ENCODE measurements at places on chromosomes 7 and 10.

GRCh38 chr10:118754229-118754555, 578 bp downstream of the CACUL1 start:
- DNase-seq = peak; percentile 45

DNA sequence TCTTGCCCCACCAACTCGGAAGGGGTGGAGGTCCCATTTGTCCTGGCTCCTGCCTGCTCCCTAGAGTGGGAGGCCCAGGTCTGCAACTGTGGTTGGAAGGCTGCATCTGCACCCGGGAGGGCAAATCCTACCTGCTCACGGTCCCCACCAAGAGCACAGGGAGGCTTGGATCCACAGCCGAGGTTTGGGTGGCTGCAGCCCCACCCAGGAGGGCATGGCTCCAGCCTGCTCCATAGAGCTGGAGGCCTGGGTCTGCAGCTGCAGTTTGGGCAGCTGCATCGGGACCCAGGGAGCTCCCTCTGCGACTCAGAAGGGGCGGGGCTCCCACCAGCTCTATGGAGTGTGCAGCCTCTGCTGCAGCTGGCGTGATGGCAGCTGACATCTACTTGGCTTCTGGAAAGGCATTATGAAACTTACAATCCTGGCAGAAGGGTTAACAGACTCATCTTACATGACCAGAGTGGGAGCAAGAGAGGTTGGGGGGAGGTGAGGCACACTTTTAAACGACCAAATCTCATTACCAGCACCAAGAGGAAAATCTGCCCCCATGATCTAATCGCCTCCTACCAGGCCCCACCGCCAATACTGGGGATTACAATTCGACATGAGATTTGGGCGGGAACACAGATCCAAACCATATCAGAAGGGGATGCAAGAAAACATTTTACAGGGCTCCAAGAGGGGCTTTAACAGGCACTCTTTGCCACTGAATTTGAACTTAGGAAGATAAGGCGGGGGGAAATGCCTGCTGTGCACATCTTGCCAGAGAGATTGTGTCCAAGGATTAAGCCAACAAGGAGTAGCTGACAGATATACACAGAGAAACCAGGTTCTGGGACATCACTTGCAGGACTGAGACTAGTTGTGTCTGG, 8.2 kb upstream of the BLVRA start:
- DNase-seq = no peak

GRCh38 chr10:17066000-17066399, 63.6 kb downstream of the CUBN start:
- DNase-seq = no peak

DNA sequence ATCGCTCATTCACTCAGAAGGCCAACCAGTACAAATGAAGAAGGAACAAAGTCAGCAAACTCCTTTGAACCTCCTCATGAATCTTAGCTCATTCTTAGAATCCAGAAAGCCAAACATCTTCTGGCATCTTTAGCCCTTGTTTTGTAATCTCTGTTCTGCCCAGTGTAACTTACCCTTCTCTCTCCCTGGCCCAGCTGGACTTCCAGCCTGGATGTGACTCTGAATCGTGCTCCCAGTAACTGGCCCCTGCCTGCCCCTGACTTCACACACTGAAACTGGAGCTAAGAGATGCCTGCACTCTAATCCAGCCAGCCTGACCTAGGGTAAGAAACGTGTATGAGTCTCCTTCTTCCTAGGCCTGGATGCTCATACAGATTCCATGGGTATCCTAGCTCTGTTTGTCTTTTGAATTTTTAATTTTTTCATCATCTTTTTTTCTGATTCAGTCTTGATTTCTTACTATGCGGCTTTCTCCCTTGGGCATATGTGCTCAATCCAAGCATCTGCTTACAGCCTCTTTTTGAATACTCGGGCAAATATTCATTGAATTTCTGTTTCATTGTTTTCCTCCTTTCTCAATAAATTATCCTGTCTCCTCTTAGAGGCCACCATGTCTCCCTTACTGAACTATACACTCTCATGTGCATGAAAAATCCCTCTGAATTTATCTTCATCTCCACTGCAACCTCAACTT, 845.6 kb upstream of the AUTS2 start:
- DNase-seq = no peak

DNA sequence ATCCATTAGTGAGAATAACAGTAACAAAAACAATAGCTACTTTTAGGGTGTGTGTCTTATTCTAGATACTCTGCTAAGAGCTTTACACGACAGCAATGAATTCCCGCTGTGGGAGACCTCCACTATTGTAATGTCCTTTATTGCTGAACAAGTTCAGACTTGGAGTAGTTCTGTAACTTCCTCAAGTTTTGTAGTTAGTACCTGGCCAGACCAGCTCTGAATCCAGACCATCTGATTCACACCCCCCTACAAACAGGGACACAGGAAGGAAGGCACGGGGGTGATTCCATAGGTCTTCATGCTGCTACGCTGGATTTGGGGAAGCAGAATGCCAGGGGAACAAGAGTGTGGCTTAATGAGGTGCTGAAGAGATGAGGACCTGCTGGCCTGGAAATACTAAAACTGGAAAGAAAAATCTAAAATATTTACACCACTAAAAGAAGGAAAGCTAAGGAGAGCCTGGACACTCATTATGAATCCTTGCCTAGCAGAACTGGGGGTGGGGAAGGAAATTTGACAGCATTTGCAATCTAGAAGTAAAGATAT, 194.6 kb upstream of the TMEM72 start:
- DNase-seq = no peak

- no peak for DNase-seq
Measured at GRCh38 chr7:53500076-53500475, 464.6 kb downstream of the POM121L12 start.

GRCh38 chr7:11843113-11843765, 11.2 kb upstream of the THSD7A start:
- no peak for DNase-seq

GRCh38 chr7:107291434-107291833, 122.6 kb downstream of the HBP1 start:
- no peak for DNase-seq

GRCh38 chr10:99234041-99234790, 1.4 kb downstream of the HPSE2 start:
- no peak for DNase-seq

DNA sequence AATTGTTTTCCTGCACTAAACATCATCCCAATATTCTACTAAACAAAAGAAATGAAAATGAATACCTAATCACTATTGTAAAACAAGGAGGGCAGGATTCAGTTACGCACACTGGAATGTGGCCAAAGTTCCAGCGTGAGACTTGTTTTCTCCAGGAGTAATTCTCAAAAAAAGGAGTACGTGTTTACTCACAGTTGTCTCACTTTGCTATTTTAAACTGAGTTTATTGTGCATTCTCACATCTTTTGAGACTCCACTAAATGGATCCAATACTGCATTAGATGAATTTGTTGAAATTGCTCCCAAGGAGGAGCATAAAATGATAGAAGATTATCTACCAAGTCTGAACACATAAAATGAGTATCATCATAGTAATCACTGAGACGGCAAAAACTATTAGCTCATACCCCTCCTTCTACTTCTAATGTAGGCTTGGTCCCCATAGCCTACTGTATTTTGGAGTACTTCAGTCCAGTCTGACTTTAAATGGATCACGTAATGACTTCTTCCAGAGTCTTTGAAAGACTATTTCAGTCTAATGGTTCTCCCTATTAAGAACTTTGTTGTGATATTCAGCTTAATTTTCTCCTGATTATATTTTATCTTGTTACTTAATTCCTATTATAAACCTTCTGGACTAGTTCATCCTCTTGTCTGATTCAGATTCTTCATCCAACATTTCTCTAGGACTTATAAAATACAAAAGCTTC, 3.8 kb downstream of the GRM3 start:
- no peak for DNase-seq

DNA sequence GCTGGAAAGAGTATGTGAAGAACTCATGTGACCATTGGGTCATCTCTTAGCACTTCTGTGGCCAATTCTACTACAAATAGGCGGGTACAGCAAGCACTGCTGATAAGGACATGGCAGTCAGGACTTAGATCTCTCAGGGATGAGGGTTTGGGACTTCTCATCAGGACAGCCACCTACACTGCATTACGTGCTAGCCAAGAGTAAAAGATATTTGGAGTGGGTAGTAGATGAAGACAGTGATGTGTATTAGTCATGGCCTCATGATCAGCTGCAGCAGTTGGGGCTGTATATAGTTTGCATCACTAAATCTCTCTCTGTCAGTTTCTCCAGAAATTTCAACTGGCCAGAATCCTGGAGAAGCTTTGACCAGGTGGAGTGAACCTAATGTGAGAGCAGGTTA, 9.2 kb downstream of the TAS2R60 start:
- DNase-seq = no peak

GRCh38 chr10:110916554-110917346, 2.2 kb downstream of the BBIP1 start:
- DNase-seq = no peak

GRCh38 chr7:69567800-69568199, 30.5 kb upstream of the AUTS2 start:
- DNase-seq = no peak

DNA sequence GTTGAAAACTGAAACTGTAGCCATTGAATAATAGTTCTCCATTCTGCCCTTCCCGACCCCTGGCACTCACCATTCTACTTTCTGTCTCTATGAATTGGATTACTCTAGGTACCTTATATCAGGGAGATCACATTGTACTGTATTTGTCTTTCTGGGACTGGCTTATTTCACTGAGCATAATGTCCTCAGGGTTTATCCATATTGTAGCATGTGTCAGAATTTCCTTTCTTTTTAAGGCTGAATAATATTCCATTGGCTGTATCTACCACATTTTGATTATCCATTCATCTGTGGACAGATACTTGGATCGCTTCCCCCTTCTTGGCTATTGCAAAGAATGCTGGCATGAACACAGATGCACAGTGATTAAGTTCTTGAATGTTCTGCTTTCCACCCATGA, 107.4 kb downstream of the CDH23 start:
- no peak for DNase-seq

GRCh38 chr7:79590391-79590790, 136.9 kb upstream of the MAGI2 start:
- no peak for DNase-seq

DNA sequence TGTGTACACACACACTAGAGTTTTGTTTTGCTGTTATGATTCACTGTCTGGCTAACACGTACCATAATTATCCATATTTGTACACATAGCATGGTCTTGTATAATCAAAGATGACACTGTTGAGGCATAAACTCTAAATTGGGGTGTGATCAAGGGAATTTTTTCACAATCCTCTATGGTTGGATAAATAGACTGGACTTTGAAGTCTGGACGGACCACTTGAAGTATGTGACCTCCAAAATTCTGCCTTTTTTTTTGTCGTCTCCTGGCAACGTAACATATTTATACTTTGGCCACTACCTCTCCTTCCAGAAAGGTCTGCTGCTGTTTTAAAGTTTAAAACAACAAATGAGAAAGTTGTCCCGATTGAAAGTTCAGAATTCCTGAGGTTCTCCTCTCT, 193.4 kb downstream of the CACNB2 start:
- DNase-seq = no peak

- no peak for DNase-seq
Measured at GRCh38 chr10:6689036-6689435, 109.0 kb upstream of the PRKCQ start.

DNA sequence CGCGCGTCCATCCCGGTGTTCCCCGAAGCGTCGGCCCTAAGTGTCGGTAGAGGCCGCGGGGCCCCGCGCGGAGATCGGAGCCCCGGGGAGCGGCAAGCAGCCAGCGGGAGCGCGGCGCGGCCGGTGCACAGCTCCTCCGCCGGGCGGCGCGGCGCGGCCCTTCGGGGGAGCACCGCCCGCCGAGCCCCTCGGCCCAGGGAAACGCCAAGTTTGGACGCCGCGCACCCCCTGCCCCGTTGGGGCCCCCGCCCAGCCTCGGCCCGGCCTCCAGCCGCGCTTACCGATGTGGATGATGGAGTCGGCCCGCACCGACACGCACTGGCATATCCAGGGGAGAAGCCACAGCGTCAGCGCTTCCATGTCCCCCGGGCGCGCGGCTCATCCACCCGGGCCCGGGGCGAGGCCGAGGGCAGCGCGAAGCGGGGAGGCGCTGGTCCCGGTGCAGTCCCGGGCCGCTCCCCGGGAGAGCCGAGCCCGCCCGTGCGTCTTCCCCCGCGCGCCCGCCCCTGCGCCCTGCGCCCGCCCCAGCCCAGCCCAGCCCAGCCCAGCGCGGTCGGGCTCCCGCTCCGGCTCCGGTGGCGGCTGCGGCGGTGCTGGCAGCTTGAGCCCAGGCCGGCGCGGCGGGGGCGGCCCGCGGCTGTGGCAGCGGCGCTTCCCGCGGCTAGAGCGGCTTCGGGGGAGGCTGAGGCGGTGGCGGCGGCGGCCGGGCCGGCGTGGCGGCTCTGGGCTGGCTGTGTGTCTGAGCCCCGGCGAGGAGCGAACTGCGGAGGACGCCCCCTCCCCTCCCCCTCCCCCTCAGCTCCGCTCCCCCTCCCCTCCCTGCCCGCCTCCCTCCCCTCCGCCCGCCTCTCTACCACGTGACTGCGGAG, at the start of gene GRID1:
Gene GRID1, minus strand, starts transcription at position 763 of the 869 bp plus-strand sequence.
- peak; percentile 11 for DNase-seq

GRCh38 chr7:92550194-92550593, 21.6 kb downstream of the RBM48 start:
- no peak for DNase-seq

- DNase-seq = no peak
Measured at GRCh38 chr10:110708776-110709443, 64.8 kb downstream of the RBM20 start.

Measured in stimulated activated naive CD4-positive, alpha-beta T cell (primary cell).